ENCODE measurements at places on chromosomes 3 and 15.

GRCh38 chr3:62954580-62954979 is 79.4 kb upstream of the CADPS start:
- no peaks in the 10 kb centered on the region for H3K36me3 ChIP-seq
- H3K27ac ChIP-seq, result no peak overlapping the region
- H3K4me1 ChIP-seq, result no peaks in the 10 kb centered on the region
- H3K4me3 ChIP-seq, result no peak overlapping the region
- no peaks in the 10 kb centered on the region for H3K27me3 ChIP-seq

GRCh38 chr15:100005013-100005412 is 271.8 kb upstream of the LYSMD4 start:
- no peak overlapping the region for H3K4me3 ChIP-seq
- DNase-seq, result no peak
- no peaks in the 10 kb centered on the region for H3K4me1 ChIP-seq
- no peak overlapping the region for H3K27ac ChIP-seq
- no peaks in the 10 kb centered on the region for H3K36me3 ChIP-seq

DNA sequence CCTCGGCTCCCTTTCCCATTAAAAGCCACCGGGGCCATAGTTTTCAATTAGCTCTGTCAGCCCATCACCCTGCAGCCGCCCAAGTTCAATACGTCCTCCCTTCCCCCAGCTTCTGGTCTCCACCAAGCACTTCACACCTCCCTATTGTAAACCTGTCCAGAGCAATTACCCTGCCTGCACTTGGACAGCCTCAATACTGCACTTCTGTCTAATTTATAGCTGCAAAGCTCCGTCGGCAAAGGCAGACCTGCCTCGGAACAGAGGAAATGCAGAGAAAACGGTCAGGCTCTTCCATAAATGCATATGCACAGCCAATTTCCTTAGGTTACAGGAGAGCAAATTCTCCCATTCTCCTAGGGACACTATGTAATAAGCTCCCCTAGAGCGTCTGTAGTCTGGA is 21.9 kb downstream of the LRIG1 start:
- no peaks in the 10 kb centered on the region for H3K36me3 ChIP-seq
- no peak overlapping the region for H3K4me3 ChIP-seq
- no peaks in the 10 kb centered on the region for H3K27me3 ChIP-seq
- no peak for DNase-seq

DNA sequence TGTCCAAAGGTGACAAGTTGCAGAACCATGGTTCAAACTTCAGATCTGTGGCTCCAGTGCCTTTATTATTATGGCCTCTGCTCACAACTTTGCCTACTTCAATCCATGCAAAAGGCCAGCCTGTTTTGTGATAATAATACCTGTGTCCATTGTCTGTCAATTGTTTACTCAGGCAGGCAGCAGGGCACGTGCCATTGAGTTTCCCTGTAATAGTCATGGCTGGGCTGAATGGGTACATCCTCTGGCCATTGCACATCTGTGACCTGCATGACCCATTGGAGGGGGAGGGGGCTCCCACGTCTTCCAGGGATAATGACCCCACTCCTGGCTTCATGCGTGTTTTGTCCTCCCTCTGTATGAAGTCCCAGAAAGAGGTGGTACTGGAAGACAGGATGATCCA is 215.4 kb downstream of the SSR3 start:
- no peaks in the 10 kb centered on the region for H3K27me3 ChIP-seq
- H3K4me1 ChIP-seq, result no peaks in the 10 kb centered on the region
- H3K36me3 ChIP-seq, result no peaks in the 10 kb centered on the region

GRCh38 chr3:156397534-156397933 is 157.4 kb downstream of the SSR3 start:
- no peak overlapping the region for H3K27ac ChIP-seq
- no peaks in the 10 kb centered on the region for H3K36me3 ChIP-seq
- H3K27me3 ChIP-seq, result no peaks in the 10 kb centered on the region
- DNase-seq, result no peak

DNA sequence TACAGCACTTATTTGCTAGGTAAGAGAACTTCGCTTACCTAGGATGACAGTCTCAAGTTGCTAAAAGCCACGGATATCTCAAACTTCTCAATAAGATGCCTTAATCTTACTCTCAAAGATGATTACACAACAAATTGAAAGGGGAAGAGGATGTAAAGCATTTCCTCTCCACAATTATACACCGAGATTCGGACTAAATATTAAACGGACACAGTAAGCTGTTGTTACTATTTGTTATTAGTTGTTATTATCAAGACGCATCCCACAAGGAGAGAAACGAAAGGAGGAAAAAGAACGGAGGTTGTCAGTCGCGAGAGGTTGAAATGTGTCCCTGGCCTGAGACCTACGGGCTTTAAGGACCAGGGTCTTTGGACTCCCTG is 660 bp downstream of the ZNF106 start:
- H3K4me3 ChIP-seq, result peak overlapping the region; percentile 70
- no peaks in the 10 kb centered on the region for H3K4me1 ChIP-seq
- no peaks in the 10 kb centered on the region for H3K36me3 ChIP-seq
- H3K27me3 ChIP-seq, result no peaks in the 10 kb centered on the region
- peak overlapping the region; percentile 92 for H3K27ac ChIP-seq

DNA sequence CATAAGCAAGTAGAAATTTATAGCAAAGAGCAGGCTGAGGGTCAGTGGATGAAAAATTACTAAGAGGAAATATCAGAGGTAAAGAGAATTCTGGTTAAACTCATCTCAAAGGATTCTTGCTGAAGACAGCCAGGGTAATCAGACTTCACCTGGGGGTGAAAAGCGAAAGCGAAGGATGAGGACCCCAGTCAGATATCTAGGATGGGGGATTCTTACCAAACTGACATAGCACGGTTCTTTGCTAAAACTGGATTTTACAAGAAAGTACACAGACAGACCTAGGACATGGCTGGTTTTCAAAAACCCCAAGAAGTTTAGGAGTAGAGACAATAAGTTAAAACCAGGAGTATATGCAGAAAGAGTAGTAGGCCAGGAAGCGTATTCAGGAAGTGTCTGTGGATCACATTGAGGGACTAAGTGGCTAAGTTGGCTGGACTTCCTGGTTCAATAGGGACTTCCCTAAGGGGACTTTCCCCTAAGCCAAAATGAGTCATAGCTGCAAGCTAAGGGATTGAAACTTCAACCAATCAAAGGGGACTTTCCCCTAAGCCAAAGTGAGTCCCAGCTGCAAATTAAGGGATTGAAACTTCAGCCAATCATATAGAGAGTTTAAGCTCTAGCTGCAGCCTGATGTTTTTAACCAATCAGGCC is 2.4 kb upstream of the CFAP91 start:
- no peak overlapping the region for H3K4me3 ChIP-seq
- H3K4me1 ChIP-seq, result no peaks in the 10 kb centered on the region
- H3K36me3 ChIP-seq, result no peaks in the 10 kb centered on the region
- peak overlapping the region; percentile 25 for H3K27ac ChIP-seq
- DNase-seq, result peak; percentile 28

- DNase-seq, result peak; percentile 29
- H3K36me3 ChIP-seq, result no peaks in the 10 kb centered on the region
- no peak overlapping the region for H3K27ac ChIP-seq
- no peaks in the 10 kb centered on the region for H3K27me3 ChIP-seq
Measured at GRCh38 chr15:53251996-53252395, 461.9 kb upstream of the ONECUT1 start.

GRCh38 chr3:39329493-39329892 is at the start of gene CCR8:
CCR8 (plus strand) TSS chr3:39329709; CDS start chr3:39332332, 2,623 bp downstream.
- H3K36me3 ChIP-seq, result no peaks in the 10 kb centered on the region
- H3K27me3 ChIP-seq, result no peaks in the 10 kb centered on the region
- no peaks in the 10 kb centered on the region for H3K4me1 ChIP-seq
- no peak for DNase-seq
- no peak within 1 kb of the TSS for H3K4me3 ChIP-seq
- H3K27ac ChIP-seq, result no peak within 1 kb of the TSS

GRCh38 chr15:63992300-63992699 is 54.0 kb downstream of the DAPK2 start:
- H3K36me3 ChIP-seq, result no peaks in the 10 kb centered on the region
- H3K4me3 ChIP-seq, result no peak overlapping the region
- no peak overlapping the region for H3K27ac ChIP-seq
- no peaks in the 10 kb centered on the region for H3K27me3 ChIP-seq
- no peak for DNase-seq
- no peaks in the 10 kb centered on the region for H3K4me1 ChIP-seq

GRCh38 chr15:23851921-23852320 is 164.8 kb upstream of the NDN start:
- H3K36me3 ChIP-seq, result no peaks in the 10 kb centered on the region
- no peak overlapping the region for H3K4me3 ChIP-seq
- H3K27me3 ChIP-seq, result no peaks in the 10 kb centered on the region
- no peak overlapping the region for H3K27ac ChIP-seq
- DNase-seq, result no peak

DNA sequence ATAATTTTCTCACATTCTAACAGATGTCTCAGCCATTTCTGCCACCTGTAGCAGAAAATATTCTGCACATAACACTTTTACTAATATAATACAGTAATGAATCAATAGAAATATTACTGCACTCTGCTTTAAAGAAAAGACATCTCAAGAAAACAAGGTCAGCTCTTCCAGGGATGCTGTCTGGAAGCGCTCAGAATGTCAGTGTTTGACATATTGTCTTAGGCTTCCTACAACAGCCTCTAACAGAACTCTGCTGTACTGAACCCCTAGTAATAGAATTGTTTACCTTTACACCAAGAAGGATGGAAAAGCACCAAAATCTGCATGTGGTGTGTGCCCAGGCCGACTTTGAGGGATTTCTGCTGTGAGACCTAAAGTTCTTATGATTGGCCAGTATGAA is 61.9 kb upstream of the FSTL1 start:
- no peak overlapping the region for H3K4me3 ChIP-seq
- H3K36me3 ChIP-seq, result no peaks in the 10 kb centered on the region
- no peaks in the 10 kb centered on the region for H3K27me3 ChIP-seq

- H3K27ac ChIP-seq, result no peak overlapping the region
- H3K27me3 ChIP-seq, result no peaks in the 10 kb centered on the region
- peak; percentile 36 for DNase-seq
- H3K36me3 ChIP-seq, result no peaks in the 10 kb centered on the region
- no peak overlapping the region for H3K4me3 ChIP-seq
Measured at GRCh38 chr15:74242441-74243185, 6.5 kb downstream of the CCDC33 start.

- no peak overlapping the region for H3K4me3 ChIP-seq
- H3K27ac ChIP-seq, result no peak overlapping the region
- no peaks in the 10 kb centered on the region for H3K27me3 ChIP-seq
- H3K4me1 ChIP-seq, result no peaks in the 10 kb centered on the region
- no peak for DNase-seq
Measured at GRCh38 chr3:111173328-111173900, 101.8 kb downstream of the NECTIN3 start.

DNA sequence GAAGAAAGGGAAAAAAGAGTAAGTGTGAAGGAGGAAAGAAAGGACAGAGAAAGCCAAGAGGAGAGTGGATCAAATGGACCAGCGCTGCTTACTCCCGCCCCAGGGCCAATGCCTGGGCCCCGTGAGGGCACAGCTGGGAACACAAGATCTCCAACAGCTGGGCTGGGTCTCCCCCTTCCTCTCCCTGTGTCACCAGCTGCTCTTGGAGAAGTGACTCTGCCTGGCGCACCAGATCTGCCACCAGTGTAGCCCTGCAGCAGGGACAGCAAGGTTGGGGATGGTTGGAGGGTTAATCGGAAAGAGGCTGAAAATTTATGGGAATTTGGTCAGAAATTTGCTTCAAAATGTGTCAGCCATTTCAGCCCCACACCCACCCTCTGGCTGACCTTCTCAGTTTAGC is 8.4 kb downstream of the CDAN1 start:
- DNase-seq, result no peak
- H3K4me3 ChIP-seq, result no peak overlapping the region
- H3K4me1 ChIP-seq, result no peaks in the 10 kb centered on the region
- H3K27ac ChIP-seq, result no peak overlapping the region

DNA sequence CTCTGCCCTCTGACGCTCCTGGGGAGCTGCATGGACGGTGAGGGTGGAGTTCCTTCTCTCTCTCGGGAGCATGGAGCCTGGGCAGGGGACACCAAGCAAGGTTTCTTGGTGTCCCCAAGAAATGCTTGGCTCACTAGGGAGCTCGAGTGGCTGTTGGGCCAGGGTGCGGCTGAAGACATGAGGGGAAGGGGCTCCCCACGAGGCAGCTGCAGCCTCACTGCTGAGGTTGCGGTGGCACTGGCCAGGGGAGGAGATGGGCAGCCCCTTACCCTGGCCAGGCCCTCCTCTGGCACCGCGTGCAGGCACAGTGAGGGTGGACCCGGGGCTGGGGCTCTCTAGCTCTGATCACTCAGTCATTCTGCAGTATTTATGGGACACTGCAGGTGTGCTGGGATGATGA is 43.5 kb upstream of the SLC41A3 start:
- no peaks in the 10 kb centered on the region for H3K36me3 ChIP-seq
- H3K27ac ChIP-seq, result no peak overlapping the region
- H3K4me3 ChIP-seq, result no peak overlapping the region
- H3K4me1 ChIP-seq, result no peaks in the 10 kb centered on the region

DNA sequence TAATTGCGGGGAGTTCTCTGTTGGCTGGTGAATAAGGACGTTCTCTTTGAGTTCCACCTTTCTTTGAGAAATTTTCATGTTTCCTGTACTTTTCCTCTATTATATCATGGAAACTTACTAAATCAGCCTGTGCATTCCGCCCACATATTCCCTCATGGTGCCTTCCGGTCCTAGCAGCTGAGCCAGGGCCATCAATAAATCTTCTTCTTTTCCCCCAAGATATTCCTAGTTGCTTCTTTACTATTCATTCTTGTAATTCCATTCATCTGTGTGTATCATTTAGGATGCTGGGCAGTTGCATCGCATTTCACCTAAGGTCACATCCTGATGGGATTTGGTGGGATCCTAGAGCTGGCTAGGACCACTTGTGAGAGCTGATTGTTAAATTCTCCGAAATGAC is 139.2 kb downstream of the RBMS3 start:
- no peak overlapping the region for H3K27ac ChIP-seq
- DNase-seq, result no peak
- no peak overlapping the region for H3K4me3 ChIP-seq
- H3K27me3 ChIP-seq, result no peaks in the 10 kb centered on the region
- no peaks in the 10 kb centered on the region for H3K36me3 ChIP-seq

DNA sequence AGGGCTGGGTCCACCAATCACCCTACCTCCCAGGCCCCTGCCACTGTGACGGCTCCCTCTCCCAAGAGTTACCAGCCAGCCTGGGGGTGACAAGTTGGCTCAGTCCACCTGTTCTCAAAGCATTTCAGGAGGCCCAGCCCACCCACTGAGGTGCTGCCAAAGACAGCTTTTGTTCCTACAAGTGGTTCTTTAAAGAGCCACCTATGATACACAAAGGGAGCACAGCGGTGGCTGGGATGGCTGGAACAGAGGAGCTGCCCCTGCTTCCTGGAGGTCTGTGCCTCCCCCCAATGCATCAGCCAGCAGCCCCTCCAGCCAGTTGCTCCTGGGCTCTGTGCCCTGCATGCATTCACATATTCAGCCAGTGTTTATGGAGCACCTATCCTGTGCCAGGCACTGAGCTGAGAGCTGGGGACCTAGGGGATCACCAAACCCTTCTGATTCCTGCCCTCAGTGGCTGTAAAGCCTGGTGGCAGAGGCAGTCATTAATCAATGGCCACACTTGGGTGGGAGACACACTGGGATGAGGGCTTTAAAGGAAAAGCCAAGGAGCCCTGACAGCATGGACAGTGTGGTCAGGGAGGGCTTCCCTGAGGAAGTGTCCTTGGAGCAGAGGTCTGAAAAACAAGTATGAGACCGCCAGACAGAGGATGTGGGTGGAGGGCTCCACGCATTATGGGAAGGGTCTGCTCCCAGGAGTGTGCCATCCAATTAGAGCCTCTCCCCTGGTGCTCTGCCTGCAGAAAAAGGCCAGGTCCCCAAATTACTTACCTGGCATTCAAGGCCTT is 107.1 kb upstream of the LINGO1 start:
- DNase-seq, result no peak
- H3K36me3 ChIP-seq, result no peaks in the 10 kb centered on the region
- no peaks in the 10 kb centered on the region for H3K4me1 ChIP-seq
- no peak overlapping the region for H3K27ac ChIP-seq
- no peak overlapping the region for H3K4me3 ChIP-seq
- no peaks in the 10 kb centered on the region for H3K27me3 ChIP-seq

All from pancreas (tissue), 10 donors.